ENCODE measurements at places on chromosomes 12 and 14.
A peak's percentile ranks its signal among the peaks of the same experiment; 100 is the strongest.

DNA sequence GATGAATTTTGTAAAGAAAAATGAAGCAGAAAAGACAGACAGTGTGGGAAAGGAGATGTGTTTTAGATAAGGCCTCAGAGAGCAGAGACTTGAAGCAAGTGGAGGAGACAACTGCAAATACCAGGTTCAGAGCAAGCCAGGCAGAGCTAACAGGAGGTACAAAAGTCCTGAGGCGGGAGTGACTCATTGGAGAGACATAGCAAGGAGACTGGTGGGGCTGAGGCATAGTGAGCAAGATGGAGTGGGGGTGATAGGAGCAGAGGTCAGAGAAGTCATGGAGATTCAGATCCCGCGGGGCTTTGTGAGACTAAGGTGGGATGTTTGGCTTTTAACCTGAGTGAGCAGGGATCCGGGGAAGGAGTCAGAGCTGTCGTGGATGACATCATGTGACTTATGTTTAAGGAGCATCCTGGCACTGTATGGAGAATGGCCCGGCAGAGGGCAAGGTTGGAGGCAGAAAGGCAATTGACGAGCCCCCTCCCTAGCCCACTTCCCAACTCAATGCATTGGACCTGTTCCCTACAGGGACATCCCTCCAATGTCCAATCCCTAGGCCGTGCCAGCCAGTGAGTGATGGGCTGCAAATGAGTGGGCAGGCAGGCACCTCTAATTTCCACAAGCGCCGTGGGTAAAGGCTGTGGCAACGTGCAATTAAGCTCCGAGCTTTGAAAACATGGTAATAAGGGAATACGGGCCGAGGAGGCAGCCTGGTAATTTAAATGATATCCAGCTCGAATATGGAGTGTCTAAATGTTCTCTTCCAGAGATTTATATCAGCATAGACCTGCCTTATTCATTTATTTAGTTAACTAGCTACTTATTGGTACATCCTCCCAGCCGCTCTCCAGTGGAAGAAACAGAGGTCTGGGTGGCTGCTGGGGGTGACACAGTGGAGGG is 206.8 kb upstream of the LHX5 start:
- no peak for DNase-seq

DNA sequence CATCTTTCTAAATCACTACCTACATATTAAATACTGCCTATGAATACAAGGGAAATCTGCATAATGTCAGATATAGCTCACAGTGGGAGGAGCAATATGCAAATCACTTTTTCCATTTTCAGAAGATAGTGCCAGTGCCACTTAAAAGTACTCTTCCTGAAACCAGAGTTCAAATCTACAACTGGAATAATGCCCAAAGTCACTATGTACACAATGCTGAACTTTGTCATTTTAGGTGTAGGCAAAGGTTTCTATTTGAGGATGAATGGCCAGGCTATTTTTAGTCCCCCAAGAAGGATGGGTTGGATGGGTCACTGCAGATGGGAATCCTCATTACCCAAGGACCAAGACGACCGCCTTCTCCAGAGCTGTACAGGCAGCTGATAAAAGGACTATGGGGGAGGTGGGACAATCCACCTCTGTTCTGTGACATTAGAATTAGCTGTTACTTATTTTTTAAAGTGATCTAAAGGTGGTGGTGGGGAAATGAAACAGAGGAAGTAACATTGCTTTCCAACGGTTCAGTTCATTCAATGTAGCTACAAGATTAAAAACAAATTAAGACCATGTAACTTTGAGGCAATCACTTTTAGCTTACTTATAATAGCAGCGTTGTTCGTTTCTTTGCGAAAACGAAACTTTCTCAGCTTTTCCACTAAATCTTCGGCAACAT is 5.6 kb downstream of the GMFB start:
- DNase-seq: no peak

GRCh38 chr12:78559416-78559815 is 305.2 kb upstream of the SYT1 start:
- no peak for DNase-seq

DNA sequence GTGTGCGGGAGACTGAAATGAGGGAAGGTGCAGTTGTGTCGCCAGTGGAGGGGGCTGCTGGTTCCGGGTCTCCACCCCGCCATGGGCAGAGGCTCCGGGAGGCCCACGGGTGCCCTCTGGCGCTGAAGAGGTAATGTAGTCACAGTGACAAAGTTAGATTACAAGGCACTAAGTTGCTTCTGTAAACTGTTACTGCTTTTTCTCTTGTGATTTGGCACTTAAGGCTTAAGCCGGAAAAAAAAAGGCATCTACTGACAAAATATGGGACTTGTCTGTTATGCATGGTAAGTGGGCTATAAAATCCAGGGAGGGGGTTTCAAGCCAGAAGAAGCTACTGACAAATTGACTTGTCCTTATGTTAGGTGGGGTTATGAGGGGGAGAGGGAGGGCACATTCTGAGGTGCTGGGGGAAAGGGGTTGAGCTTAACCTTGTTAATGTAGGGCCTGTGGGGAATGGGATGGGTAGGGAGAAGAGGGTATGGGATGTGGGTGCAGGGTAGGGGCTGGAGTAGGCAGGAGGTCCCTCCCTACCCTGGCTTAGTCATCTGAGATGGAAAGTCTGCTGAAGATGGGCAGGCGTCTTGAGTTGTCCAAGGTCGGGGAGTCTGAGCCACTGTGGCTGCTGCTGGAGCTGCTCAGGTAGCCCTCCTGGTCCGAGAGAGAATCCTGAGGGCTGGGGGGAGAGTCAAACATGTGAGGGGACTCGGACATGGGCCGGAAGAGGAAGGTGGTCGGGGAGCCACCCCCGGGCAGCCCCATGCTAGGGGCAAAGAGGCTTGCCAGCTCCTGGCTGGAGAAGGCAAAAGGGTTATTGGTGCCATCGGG is 3.7 kb downstream of the ZFP36L1 start:
- peak; percentile 86 for DNase-seq

- no peak for DNase-seq
Observed at GRCh38 chr12:131803961-131804521, 24.2 kb upstream of the MMP17 start.

- DNase-seq: peak; percentile 6
Observed at GRCh38 chr12:38544330-38545066, 227.9 kb downstream of the ALG10B start.

GRCh38 chr12:120822832-120823503 is 81.2 kb downstream of the SPPL3 start:
- DNase-seq: no peak

DNA sequence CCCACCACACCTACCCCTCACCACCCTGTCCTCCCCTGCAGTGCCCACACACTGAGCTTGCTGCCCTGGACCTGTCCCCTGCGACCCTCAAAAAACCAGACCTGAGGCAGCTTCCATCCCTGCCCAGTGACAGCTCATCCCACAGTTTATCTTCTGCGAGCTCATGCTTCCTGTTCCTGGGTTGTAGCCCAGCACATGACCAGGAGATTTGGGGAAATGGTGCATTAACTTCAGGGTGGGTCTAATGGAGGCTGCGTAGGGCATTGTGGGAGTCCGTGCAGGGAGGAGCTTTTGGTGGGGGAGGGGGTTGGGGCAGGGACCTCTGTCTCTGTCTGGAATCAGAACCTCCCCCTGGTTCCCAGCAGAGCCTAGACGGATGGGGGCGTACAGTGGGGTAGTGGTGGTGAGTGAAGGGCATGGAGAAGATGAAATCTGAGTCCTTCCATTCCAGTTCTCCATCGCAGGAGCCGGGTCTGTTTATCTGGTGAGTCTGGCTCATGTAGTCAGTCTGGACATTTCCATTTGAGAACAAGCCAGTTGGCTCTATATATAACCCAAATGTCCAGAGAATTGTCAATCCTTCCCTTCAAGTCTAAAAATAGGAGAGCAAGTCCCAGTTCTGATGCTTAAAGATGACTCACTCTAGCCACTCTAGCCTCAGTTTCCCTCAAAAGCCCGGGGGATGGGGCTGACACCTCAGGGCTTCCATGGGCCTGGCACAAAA is 270.9 kb downstream of the CACNA1C start:
- DNase-seq: peak; percentile 16

GRCh38 chr12:129257524-129257923 is 404.2 kb downstream of the GLT1D1 start:
- no peak for DNase-seq

DNA sequence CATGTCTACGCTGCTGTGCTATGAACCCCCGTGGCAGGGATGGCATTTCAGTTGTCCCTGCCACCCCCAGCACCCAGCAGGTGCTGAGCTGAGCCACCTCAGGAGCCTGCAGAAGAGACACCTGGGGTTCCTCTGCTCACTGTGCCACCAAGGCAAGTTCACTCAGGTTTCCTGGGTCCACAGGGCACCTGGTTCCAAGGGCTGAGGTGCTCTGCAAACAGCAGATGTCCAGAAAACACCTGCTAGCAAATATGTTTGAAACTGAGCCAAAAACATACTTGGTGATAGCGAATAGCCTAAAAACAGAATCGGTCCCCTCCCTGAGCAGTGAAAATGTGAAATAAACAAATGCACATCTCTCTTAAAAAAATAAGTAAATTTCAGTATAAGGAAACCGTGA is 35.6 kb upstream of the GPR68 start:
- no peak for DNase-seq

- DNase-seq: no peak
Observed at GRCh38 chr12:23472329-23472971, 477.0 kb downstream of the SOX5 start.

GRCh38 chr12:105600911-105601545 is 270.5 kb downstream of the C12orf75 start:
- DNase-seq: no peak

- no peak for DNase-seq
Observed at GRCh38 chr12:13128291-13128965, 25.0 kb upstream of the GSG1 start.

DNA sequence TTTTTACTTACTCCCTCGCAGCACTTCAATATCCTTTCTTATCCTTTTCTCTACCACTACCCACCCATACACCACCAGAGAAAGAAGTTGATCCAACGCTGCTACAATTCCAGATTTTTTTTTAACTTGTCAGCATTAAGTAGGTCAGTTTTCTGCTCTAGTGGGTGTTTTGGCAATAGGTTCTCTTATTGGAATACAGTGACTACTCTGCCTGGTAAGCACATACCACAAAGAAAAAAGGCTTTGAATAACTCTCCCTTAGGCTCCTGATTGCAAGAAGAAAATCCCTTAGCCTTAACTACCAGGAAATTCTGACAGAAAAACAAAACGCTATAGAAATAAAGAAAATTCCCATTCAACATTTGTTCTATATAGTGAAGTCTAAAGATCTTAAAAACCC is 72.0 kb downstream of the NUMB start:
- no peak for DNase-seq

DNA sequence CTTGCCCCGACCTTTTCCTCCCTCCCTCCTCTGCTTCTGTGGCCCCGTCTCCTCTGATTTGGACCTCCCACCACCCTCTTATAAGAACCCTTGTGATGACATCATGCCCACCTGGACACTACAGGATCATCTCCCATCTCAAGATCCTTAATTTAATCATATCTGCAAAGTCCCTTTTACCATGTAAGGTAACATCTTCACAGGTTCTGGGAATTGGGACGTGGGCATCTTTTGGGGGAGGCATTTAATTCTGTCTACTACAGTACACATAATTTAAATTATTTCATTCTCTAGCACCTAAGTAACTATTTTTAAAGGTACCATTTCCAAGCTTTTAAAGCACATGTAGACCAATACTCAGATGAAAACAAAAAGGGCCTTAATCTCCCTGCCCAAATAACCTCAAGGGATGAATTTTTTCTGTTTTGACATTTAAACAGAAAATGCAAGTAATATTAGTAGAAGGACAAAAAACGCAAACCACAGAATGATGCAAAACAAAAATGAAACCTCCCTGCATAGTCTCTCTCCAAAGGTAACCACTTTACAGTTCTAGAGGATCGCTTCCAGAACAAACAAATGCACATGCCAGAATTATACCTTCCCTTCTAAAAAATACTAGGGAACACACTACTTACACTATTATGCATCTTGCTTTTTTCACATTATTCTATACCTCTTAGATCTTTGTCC is 222.1 kb downstream of the AACS start:
- no peak for DNase-seq

GRCh38 chr12:109541413-109541726 is 31.9 kb downstream of the MMAB start:
- DNase-seq: no peak

DNA sequence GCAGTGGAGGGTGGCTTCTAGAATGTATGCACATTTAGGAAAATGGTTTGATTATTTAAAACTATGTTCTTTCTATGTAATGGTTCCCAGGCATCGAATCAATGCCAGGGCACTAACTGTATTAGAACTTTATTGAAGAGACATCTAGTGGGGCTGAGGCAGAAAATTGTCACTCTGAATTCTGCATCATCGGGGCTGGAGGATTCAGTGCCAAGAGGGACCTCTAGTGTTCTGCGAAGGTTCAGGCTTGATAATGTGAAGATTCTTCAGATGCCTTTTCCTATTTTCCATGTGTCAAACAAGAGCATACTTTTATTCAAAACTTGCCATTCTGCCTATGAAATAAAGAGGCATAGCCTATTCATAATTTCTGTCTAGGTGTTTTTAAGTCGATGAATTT is 146.3 kb downstream of the CAND1 start:
- peak; percentile 34 for DNase-seq

DNA sequence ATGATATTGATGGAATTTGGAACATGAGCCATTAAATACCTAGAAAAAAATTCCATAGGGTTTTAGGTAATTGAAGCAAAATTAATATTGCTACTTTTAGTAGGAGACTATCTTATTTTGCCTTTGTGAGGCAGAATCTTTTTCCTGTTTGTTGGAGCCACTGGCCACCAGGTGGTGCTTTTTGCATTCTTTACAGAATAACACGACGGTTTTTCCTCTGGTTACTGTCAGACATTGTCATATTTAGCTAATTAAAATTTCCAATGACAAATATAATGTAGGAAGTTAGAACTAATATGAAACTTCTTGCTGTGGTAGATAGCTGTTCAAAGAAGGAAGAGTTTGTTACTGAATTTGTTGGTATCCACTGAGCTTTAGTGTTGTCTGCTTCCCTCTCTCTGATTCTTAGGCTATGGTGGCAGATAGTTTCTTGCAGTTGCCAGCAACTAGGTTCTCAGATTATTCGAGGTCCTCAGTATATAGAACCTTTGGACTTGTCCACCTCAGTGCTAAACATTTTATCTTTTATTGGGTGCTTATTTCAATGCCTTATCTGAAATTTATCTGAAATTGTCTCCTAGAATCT is 25.7 kb downstream of the RAB21 start:
- DNase-seq: peak; percentile 63

DNA sequence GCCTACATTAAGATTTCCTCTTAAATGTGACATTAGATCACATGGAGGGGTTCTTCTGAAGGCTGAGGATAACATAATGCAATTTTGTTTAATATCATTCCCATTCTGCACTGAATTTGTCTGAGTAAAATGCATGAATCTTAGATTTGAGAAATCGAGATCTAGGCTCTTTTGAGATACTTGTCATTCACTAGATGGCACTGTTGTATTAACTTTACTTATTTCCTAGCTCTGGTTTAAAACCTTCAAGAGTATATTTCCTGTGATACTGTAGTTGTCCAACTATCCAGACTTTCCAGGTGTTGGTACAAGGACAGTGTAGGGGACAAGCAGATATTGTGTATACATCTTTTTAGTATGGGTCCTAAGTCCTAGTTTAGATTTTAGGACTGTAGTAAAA is 91.7 kb upstream of the SEL1L start:
- DNase-seq: peak; percentile 46

All from NB4 (cell line).